ENCODE measurements at places on chromosomes 7 and 10. TPM values are rescaled to one million over a fixed set of nuclear protein-coding genes. Genes with fewer than 3 reads are reported as not detected.

GRCh38 chr7:140049339-140050024 is 13.3 kb downstream of the PARP12 start:
- DNase-seq, result no peak

GRCh38 chr10:4931587-4931986 is 31.6 kb upstream of the AKR1C1 start:
- DNase-seq, result no peak

DNA sequence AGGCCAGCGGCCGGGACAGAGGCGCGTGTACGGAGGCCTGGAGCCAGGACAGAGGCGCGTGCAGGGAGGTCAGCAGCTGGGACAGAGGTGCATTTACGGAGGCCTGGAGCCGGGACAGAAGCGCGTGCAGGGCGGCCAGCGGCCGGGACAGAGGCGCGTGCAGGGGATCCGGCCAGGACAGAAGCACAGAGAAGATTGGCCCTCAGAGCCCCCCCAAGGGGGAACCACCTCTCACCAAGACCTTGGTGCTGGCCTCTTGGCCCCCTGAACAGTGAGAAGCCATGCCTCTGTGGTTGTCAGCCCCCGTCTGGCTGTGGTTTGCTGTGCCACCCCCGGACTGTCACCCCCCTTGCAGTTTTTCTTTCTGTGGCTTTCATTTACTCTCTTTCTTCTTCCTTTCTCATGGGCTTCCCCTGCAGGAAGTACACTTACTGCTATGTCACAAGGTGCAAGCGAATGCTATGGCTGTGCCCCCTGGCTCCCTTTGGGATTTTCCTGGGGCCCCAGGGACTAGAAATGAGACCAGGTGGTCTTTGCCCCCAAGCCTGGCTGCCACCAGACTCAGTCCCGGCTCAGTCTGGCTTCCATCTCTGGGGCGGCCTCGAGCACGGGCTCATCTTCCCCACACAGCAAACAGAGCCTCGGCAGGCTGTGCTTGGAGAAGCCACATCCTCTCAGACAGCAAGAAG is 41.1 kb downstream of the INSIG1 start:
- no peak for DNase-seq

- DNase-seq, result no peak
Observed at GRCh38 chr7:2759736-2760097, 71.7 kb downstream of the AMZ1 start.

- DNase-seq, result no peak
Observed at GRCh38 chr10:75239096-75239790, 3.5 kb upstream of the COMTD1 start.

GRCh38 chr7:131929632-131930031 is 373.2 kb upstream of the PODXL start:
- no peak for DNase-seq

- no peak for DNase-seq
Observed at GRCh38 chr10:22389856-22390589, 44.7 kb downstream of the SPAG6 start.

DNA sequence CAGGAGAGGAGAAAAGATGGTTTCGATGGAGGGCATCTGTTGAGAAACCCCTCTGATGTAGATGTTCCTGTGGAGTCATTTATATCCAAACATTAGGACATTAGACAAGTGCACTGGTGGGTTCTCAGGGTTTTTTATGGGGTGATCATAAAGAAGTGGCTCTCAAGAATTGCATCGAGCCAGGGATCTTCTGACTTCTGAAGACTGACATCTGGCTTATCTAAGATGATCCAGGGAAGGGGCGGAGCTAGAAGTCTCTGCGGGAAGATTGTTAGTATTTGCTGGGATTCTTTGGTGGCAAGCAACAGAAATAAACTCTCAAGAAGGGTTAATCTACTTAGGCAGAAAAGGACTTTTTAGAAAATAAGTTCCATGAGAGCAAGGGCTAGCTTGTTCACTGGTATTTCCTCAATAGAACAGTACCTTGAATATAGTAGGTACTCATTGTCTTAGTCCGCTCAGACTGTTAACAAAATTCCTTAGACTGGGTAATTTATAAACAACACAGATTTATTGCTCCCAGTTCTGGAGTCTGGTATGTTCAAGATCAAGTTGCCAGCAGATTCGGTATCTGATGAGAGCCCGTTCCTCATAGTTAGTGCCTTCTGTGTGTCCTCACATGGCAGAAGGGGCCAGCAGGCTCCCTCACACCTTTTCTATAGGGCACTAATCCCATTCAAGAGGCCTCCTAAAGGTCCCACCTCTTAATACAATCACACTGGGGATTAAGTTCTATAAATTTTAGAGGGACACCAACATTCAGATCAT is 28.5 kb upstream of the SYPL1 start:
- no peak for DNase-seq

DNA sequence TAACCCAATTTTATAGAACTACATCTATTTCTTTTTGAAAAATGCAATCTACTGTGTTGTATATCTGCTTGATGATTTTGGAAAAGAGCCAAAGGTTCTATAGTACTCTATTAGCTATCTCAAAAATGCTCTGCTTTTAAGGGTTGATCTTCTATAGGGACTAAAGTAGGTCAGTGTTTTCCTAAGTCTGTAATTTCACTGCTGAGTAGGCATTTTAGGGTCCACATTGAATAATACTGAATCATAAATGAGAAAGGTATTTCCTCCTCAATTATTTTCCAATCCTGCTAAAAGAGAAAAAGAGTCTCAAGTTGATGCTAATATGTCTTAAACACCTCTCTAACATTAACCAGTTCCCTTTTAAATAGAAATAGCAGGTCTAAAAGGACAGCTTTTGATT is 244.2 kb downstream of the LHFPL3 start:
- no peak for DNase-seq

DNA sequence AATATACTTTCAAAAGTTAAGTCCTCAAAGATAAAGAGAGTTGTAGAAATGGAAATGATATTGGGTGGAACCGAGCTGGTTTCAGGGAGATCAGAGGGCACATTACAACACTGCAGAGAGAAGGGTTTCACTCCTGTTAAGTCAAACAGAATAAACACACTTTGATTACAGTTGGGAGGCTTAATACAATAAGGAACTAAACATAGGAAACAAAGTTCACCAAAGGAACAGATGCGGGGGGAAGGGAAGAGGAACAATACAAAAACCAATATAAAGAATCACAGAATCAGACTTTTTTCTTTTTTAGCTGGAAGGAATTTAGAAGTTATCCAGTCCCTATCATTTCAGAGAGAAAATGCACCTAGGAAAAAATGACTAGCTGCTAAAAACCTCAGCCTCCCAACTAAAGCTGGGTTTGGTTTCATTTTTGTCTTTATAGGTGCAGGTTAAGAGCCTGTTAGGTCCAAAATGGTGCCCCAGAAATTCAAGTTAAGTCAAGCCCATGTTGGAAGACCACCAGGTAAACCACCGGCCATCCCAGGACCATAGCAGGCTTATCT is 81.9 kb downstream of the DNMBP start:
- DNase-seq, result no peak

- no peak for DNase-seq
Observed at GRCh38 chr7:132242192-132242812, 334.0 kb downstream of the PLXNA4 start.

- DNase-seq, result no peak
Observed at GRCh38 chr10:126155528-126155927, 232.7 kb downstream of the ADAM12 start.

DNA sequence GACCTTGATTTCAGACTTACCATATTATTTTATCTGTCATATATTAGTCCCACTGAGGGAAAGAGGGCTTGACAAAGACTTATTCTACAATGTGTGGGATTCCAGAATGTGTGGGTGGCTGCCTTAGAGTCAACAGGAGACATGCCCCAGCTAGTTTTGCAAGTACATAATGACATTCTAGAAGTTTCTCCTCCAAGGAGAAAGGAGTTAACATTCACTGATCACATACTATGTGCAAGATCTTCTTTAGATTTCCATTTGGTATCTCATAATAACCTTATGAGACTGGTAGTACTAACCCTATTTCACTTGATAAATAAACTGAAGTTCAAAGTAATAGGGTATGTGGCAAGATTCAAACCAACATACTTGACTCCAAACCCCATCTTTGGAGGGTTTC is 25.2 kb downstream of the IRF5 start:
- peak; percentile 37 for DNase-seq

- DNase-seq, result no peak
Observed at GRCh38 chr10:17022466-17022825, 107.2 kb downstream of the CUBN start.

The BAMBI gene
- 12.6 TPM for total RNA-seq

The PPP1R17 gene
- total RNA-seq, result not detected

The CCL24 gene
- total RNA-seq, result not detected

The KLLN gene
- total RNA-seq, result 0.06 TPM
